ENCODE measurements at places on chromosomes 13 and 19.

- DNase-seq = no peak
- no peak overlapping the region for H3K27ac ChIP-seq
- no peaks in the 10 kb centered on the region for H3K27me3 ChIP-seq
- no peaks in the 10 kb centered on the region for H3K4me1 ChIP-seq
Observed at GRCh38 chr19:17915940-17916593, 16.7 kb upstream of the CCDC124 start.

- H3K36me3 ChIP-seq = no peaks in the 10 kb centered on the region
- no peak for DNase-seq
- no peaks in the 10 kb centered on the region for H3K27me3 ChIP-seq
- no peaks in the 10 kb centered on the region for H3K4me1 ChIP-seq
Observed at GRCh38 chr19:37505958-37506386, 767 bp upstream of the ZNF793 start.

DNA sequence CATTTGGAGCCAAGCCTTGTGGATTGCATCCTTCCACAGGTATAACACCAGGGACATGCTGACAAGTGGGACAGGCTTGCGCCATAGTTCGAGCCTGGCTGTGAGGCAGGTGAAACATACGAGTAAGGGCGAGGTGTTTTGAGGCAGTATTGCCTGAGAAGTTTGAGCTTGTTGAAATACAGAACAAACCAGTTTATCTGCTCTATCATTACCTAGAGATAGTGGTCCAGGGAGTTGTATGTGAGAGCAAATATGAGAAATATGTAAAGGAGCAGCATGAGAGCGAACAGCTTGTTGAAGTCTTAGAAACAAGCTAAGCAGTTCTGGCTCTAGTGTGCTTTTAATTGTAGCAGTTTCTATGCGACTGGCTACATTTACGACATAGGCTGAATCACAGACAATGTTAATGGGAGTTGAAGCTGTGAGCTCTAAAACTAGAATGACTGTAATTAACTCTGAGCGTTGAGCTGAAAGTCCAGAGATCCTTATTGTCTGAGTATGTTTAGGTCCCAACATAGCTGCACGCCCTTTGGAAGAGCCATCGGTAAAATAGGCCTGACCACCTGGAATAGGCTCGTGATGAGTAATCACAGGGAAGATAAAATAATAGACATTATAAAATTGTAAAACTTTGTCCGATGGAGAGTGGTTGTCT, 8.2 kb downstream of the ZNF439 start:
- no peak for DNase-seq
- H3K4me3 ChIP-seq = no peak overlapping the region
- no peaks in the 10 kb centered on the region for H3K27me3 ChIP-seq
- no peaks in the 10 kb centered on the region for H3K4me1 ChIP-seq
- no peaks in the 10 kb centered on the region for H3K36me3 ChIP-seq

DNA sequence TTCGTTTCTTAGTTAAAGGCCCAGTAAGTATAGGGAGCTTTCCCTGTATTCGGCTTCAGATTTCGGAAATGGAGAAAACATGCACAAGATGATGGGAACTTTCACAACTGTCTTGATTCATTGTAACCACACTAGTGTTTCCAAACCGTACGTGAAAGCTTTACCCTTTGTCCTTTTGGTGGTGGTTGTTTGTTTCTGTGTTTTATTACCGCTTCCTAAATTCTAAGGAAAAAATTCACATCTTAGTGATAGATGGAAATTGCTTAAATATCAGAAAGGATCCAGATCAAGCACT, 504 bp upstream of the VWA8 start:
- peaks cover 24% of the 10 kb centered on the region for H3K4me1 ChIP-seq
- no peak for DNase-seq
- H3K4me3 ChIP-seq = peak overlapping the region; percentile 87
- peak overlapping the region; percentile 86 for H3K27ac ChIP-seq
- no peaks in the 10 kb centered on the region for H3K36me3 ChIP-seq

- H3K27ac ChIP-seq = no peak overlapping the region
- peaks cover 6% of the 10 kb centered on the region for H3K4me1 ChIP-seq
- H3K36me3 ChIP-seq = no peaks in the 10 kb centered on the region
- no peak overlapping the region for H3K4me3 ChIP-seq
Observed at GRCh38 chr13:49649244-49649962, 21.1 kb downstream of the ARL11 start.

GRCh38 chr19:3276341-3276799, 51.9 kb downstream of the CELF5 start:
- H3K27me3 ChIP-seq = peaks cover 60% of the 10 kb centered on the region
- no peak overlapping the region for H3K4me3 ChIP-seq
- H3K36me3 ChIP-seq = no peaks in the 10 kb centered on the region
- no peak overlapping the region for H3K27ac ChIP-seq

GRCh38 chr13:113643593-113643992, 14.4 kb downstream of the ATP4B start:
- peaks cover 17% of the 10 kb centered on the region for H3K36me3 ChIP-seq
- peaks cover 26% of the 10 kb centered on the region for H3K4me1 ChIP-seq
- H3K27me3 ChIP-seq = no peaks in the 10 kb centered on the region
- no peak overlapping the region for H3K27ac ChIP-seq

GRCh38 chr19:41701401-41702075, 6.9 kb upstream of the CEACAM5 start:
- no peaks in the 10 kb centered on the region for H3K36me3 ChIP-seq
- H3K4me3 ChIP-seq = no peak overlapping the region
- H3K4me1 ChIP-seq = no peaks in the 10 kb centered on the region
- peak; percentile 52 for DNase-seq
- no peak overlapping the region for H3K27ac ChIP-seq
- peaks cover 5% of the 10 kb centered on the region for H3K27me3 ChIP-seq

- DNase-seq = no peak
- H3K4me3 ChIP-seq = no peak within 1 kb of the TSS
- peaks cover 8% of the 10 kb centered on the region for H3K27me3 ChIP-seq
- no peak within 1 kb of the TSS for H3K27ac ChIP-seq
- H3K4me1 ChIP-seq = no peaks in the 10 kb centered on the region
Observed at GRCh38 chr19:6887316-6887715, at the start of gene ADGRE1. Gene ADGRE1 (plus strand): TSS chr19:6887579. CDS start chr19:6887609, 30 bp downstream.

GRCh38 chr19:51342631-51343569, 961 bp upstream of the VSIG10L start:
- H3K4me1 ChIP-seq = peaks cover 17% of the 10 kb centered on the region
- no peak overlapping the region for H3K27ac ChIP-seq
- no peaks in the 10 kb centered on the region for H3K27me3 ChIP-seq
- H3K4me3 ChIP-seq = no peak overlapping the region
- peaks cover 25% of the 10 kb centered on the region for H3K36me3 ChIP-seq

GRCh38 chr19:6358003-6358402, 3.3 kb upstream of the CLPP start:
- H3K27ac ChIP-seq = no peak overlapping the region
- no peaks in the 10 kb centered on the region for H3K4me1 ChIP-seq
- no peak for DNase-seq
- H3K27me3 ChIP-seq = no peaks in the 10 kb centered on the region
- H3K4me3 ChIP-seq = no peak overlapping the region

- peaks cover 42% of the 10 kb centered on the region for H3K4me1 ChIP-seq
- no peaks in the 10 kb centered on the region for H3K36me3 ChIP-seq
- DNase-seq = no peak
- H3K4me3 ChIP-seq = no peak within 1 kb of the TSS
- H3K27ac ChIP-seq = no peak within 1 kb of the TSS
Observed at GRCh38 chr13:45200701-45201232, at the start of gene KCTD4. Gene KCTD4 (minus strand): TSS chr13:45201045. CDS start chr13:45194567, 6,478 bp downstream.

DNA sequence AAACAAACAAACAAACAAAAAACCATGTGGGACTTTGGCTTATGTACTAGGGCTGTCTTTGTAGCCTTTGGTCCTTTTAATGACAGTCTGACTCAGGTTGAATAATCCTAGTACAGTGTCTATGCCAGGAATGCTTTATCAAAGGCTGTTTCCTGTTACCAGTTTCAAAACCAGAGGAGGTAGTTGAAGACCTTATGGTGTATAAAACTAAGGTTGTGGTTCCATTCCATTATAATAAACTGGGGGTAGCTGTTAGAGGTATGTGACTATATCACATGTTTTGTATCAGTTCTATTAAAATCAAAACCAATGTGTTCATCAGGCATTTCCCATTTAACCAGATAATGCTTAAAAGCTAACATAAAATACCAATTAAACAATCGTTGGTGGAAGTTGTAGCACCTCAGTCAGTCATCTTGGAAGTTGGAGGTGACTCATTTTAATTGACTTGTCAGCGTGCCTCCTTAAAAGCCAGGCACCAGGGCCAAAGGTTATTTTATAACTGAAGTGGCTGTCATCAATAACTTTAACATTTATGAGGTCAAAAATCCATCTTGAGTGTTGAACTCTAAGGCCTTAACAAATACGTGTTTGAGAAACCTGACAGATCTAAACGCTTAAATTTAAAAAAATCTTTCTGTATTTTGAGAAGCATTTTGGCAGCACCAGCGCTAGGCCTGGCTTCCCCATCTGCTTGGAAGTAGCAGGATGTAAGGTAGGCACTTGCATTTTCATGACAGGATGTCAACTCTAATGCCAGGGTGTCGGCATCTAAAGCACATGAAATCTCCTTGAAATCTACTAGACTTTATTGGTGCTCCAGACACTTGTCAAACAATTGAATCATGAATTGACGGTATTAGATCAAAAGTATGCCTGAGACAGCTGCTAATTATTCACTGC, 162.5 kb downstream of the LMO7 start:
- H3K27me3 ChIP-seq = no peaks in the 10 kb centered on the region
- H3K36me3 ChIP-seq = no peaks in the 10 kb centered on the region
- DNase-seq = no peak

DNA sequence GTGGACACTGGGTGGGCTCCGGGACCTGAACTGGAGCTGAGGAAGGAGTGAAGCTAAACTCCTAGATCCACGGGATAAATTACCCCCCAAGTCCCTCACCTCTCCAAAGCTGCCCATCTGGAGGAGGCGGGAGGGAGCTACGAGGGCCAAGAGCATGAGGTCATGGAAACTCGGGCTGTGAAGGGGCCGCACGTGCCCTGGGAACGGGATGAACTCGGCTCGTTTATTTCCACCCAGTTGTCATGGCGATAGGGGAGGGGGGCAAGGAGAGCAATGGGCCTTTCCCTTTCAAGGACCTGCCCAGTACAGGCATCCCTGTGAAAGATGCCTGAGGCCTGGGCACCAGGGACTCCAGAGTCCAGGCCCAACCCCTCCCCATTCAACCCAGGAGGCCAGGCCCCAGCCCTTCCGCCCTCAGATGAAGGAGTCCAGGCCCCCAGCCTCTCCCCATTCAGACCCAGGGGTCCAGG, 3.8 kb downstream of the PPP1R12C start:
- no peaks in the 10 kb centered on the region for H3K36me3 ChIP-seq
- peak; percentile 99 for DNase-seq
- peak overlapping the region; percentile 97 for H3K27ac ChIP-seq
- H3K4me3 ChIP-seq = peak overlapping the region; percentile 35

DNA sequence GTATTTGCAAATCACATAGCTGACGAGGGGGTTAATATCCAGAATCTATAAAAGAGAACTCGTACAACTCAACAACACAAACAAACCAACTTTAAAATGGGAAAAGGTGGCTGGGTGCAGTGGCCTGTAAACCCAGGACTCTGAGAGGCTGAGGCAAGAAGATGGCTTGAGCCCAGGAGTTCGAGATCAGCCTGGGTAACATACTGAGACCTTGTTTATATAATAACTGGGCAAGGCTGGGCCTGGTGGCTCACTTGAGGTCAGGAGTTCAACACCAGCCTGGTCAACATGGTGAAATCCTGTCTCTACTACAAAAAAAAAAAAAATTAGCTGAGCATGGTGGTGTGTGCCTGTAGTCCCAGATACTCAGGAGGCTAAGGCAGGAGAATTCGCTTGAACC, 21.8 kb upstream of the TM6SF2 start:
- no peak overlapping the region for H3K4me3 ChIP-seq
- H3K4me1 ChIP-seq = no peaks in the 10 kb centered on the region
- no peak for DNase-seq

- H3K4me3 ChIP-seq = no peak overlapping the region
- peaks cover 11% of the 10 kb centered on the region for H3K36me3 ChIP-seq
- no peaks in the 10 kb centered on the region for H3K27me3 ChIP-seq
Observed at GRCh38 chr13:46032341-46032740, 20.2 kb downstream of the ZC3H13 start.

GRCh38 chr13:97387485-97387839, 46.5 kb upstream of the RAP2A start:
- H3K4me1 ChIP-seq = peaks cover 50% of the 10 kb centered on the region
- H3K27ac ChIP-seq = peak overlapping the region; percentile 28
- no peak overlapping the region for H3K4me3 ChIP-seq
- no peaks in the 10 kb centered on the region for H3K36me3 ChIP-seq
- no peak for DNase-seq

DNA sequence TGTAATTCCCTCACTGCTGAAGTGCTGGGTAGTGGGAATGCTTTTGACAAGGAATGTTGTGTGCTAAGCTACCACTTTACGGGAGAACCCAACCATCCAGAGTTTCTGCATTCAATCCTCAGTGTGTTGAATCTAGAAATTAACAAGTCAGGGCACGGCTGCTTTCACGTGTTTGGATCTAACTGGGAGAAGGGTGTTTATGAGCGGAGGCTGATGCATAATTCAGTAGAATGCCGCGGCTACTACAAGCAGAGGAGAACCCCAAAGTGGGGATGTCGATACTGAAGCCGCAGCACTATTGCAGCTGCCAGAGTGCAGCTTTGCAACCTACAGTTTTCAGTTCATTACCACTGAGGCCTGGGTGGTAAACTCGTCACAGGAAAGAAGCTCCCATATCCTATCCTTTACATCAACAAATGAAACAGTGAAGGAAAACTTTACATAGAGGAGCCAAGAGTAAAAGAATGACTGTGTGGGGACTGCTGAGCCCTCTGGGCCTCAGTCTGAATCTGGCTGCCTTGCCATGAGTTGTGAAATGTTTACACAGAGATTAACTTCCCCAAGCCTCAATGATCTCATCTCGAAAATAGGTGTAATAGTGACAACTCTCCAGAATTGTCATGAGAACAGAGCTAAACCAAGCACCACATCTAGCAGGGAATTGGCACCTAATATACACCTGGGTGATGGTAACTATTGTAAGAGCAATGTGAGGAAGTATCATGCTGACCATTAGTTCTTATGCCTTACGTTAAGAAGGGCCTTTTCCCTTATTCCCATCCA, 531.7 kb downstream of the MYO16 start:
- no peak for DNase-seq
- H3K27ac ChIP-seq = no peak overlapping the region
- H3K4me3 ChIP-seq = no peak overlapping the region
- no peaks in the 10 kb centered on the region for H3K36me3 ChIP-seq
- H3K4me1 ChIP-seq = no peaks in the 10 kb centered on the region

All from sigmoid colon (tissue), 7 donors.